ENCODE measurements at places on chromosomes 7 and 10.

DNA sequence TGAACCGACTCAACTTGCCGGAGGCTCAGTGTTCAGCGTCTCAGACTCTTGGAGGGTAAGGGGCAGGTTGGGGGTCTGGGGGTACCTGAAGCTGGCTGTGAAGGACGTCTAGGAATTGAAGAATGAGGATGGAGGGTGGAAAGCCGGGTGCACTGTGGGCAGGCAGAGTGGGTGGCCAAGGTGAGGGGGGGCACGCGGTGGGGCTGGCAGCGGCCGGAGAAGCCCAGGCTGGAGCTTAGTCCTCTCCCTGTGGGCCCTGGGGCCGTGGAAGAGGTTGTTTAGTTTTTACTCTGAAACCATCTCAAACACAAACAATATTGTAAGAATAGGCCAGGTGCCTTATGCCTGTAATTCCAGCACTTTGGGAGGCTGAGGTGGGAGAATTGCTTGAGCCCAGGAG lies 83.4 kb downstream of the UNCX start:
- DNase-seq = no peak

DNA sequence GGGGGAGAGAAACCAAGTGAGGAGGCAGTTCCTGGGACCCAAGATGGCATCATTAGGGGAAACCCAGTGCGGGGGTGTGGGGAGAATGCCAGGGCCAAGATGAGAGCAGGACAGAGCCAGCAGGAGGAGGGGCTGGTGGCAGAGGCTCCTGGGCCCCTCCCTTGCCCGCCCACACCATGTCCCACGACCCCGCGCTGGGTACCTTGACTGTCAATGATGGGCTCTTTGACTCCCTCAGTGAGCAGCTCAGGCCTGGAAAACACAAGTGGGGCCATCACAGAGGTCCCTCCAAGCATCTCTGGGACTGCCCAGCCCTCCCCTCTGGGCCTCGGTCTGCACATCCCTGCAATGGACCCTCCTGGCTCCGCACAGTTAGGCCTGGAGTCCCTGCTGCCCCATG lies 75.4 kb downstream of the RABGEF1 start:
- DNase-seq = no peak

GRCh38 chr7:104126411-104126841 lies 81.4 kb downstream of the ORC5 start:
- peak; percentile 43 for DNase-seq

DNA sequence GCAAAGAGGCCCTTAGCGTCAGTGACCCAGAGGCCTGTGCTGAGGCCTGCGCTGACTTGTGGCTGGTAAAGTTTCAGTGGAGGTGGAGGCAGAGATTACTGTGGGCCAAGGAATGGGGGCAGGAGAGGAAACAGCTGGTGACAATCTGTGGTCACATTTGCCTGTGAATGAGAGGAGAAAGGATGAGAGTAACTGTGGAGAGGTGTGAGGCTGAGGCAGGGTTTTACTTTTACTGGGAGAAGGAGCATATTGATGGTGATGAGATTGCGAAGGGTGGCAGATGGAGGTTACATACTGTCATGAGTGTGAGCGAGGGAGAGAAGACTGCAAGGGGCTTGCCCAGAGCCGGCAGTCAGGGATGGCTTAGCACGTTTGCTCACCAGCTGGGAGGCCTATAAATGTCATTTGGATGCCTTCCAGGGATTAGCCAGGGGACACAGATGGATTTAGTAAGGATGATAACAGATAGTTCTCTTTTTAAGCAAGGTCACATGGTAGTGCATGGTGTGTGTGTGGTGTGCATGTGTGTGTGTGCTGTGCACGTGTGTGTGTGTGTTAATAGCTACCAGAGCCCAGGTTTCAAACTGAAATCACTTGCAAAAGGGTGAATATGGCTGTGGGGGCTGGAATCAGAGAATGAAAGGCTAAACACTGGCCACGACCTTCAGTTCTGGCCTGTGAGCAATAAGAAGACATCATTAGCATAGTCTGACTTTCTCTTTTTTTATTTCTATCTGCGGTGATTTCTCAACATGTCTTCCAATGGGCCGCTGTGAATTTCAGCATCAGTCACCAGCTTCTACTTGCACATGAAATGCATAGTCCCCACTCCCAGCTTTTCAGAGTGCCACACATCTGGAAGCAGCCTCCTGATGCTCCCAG lies 291.5 kb upstream of the ZNF32 start:
- DNase-seq = peak; percentile 17

DNA sequence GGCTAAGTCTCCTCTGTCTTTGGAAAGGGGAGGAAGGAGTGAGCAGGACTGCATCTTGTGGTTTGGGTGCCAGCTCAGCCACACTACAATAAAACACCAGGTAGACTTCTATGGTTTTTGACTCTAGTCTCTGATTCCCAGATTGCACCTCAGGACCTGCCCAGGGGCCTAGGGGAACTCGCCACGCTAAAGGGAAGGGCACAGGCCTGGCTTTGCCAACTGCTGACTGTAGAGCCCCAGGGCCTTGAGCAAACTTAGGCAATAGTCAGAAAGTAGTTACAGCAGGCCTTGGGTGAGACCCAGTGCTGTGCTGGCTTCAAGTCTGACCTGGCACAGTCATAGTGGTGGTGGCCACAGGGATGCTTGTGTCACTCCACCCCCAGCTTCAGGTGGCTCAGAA lies 24.2 kb upstream of the PRR15 start:
- DNase-seq = no peak

DNA sequence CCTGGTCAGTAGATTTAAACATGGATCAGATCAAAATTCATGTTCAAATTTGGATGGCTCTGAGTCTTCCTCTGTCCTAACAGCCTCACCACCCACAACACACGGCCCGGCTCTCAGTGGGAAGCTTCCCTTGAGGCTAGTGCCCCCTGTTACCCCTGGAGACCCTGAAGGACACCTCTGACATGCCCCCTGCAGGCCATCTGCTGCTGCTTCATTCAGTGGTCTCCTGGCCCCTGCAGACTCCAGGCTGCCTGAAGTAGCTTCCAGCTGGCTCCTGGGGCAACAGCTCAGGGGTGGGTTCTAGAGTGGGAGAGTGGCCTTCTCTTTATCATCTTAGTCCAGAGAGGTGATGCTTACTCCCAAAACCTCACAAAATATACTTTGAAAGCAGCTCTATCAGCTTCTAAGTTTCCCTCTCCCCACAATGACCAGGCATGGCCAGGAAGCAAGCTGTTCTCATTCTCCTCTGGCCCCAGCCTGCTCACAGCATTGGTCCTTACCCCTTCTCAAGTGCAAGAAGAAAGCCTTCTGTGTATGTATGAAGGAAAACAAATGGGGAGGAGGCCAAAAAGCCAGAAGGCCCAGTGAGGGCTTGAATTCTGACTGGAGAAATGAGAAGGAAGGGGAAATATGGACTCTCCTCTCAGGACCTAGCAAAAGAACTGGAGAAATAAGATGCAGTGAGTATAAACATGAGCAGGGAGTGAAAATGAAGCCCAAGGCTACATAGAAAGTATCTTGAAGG lies 189.6 kb upstream of the INHBA start:
- no peak for DNase-seq

GRCh38 chr7:5541087-5541992 lies 117.7 kb upstream of the TNRC18 start:
- no peak for DNase-seq

- peak; percentile 20 for DNase-seq
These were observed 6.7 kb upstream of the GRIFIN start for GRCh38 chr7:2482725-2483451.

DNA sequence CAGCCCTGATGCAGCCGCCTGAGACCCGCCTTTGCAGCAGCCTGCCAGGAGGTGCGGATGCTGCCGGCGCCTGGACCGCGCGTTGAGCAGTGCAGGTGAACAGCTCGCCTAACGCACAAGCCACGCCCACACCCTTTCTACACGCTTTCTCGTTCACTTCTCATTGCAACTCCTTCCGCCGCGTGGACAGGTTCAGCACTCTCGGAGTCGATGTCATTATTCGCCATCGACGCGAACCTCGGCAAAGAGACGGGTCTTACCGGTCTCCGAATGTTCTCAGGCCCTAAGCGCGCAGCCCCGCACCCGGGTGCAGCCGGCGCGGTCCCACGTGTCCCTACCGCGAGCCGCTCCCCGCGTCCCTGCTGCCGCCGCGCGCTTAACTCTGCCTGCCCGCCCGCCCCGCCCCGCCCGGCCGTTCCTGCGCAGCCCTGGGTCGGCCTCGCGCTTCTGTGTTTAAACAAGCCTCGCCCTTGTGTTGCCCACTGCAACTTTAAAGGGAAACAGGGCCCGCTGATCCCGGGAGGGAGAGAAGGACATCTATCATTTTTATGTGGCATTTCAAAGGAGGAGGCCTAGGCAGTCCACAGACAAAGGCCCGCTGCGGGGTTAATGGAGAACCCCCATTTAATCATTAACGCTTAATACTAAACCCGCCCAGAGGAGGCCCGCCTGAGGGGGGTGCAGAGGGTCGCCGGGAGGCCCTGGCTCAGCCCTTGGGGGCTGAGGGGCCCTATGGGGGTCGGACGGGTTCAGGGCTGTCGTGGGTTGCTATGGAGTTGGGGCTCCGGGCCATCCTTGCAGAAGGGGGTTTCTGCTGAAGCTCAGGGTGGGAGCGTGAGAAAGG lies 128.5 kb downstream of the WDR11 start:
- peak; percentile 2 for DNase-seq

- no peak for DNase-seq
These were observed 340.2 kb downstream of the SUGCT start for GRCh38 chr7:40474790-40475680.

DNA sequence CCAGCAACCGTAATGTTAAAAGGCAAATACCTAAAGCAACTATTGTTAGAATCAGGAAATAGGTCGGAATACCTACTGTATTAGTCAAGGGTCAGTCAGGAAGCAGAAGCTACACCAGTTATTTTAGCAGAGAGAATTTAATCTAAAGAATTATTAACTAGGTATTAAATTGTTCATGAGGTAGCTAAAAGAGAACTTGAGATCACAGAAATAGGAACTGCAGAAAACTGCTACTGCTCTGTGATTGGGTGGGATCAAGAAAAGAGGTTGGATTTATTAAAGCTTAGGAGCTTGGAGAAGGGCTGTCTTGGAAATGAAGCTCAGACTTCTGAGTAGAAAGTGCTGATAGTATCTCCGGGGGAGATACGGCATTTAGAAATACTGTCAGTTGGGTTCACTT lies 20.0 kb upstream of the ZNF438 start:
- DNase-seq = peak; percentile 71

DNA sequence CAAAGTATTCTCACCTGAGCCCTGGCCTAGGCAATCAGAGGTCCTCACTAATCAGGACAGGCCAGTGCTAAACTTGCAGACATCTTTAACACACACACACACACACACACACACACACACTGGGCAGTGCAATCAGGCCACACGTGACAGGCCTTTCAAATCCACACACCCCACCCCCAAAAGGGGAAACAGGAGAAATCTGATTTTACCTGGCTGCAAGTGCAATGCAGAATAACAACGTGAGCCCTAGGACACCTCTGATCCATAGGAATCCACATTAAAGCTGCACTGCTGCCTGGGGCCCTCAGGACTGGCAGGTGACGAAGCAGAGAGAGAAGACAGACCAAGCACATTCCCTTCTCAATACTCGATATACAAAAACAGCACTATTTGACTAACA lies 218.9 kb downstream of the FAM107B start:
- no peak for DNase-seq

GRCh38 chr7:122352454-122352853 lies 47.9 kb upstream of the FEZF1 start:
- DNase-seq = no peak

- peak; percentile 37 for DNase-seq
These were observed 80.2 kb downstream of the ALOX5 start for GRCh38 chr10:45454262-45454661.

DNA sequence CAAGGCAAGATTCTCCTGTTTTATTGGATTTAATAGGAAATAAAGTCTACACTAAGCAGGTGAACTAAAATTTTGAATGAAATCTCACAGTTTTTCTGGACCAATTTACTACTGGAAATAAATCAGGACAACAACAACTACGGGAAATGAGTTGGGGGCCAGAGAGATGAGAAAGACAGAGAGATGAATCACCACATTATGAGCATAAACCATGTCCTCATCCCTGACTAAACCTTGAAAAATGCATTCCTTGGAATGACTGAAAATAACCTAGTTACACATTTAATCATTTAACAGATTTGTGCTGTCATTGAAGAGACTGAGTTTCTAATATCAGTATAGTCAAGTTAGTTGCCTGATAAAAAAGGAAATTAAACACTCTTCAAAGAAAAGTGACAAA lies 608.4 kb upstream of the KCND2 start:
- DNase-seq = peak; percentile 87

DNA sequence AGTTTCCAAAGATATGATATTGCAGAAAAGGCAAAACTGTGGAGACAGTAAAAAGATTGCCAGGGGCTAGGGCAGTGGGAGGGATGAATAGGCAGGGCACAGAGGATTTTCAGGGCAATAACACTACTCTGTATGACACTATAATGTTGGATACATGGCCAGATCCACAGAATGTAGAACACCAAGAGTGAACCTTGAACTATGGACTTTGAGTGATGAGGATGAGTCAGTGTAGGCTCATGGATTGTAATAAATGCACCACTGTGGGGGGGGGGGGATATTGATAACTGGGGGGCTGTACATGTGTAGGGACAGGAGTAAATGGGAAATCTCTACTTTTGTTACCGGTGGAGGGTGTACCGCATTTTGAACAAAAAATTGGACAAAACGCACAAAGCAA lies 77.4 kb downstream of the ALOX5 start:
- no peak for DNase-seq

DNA sequence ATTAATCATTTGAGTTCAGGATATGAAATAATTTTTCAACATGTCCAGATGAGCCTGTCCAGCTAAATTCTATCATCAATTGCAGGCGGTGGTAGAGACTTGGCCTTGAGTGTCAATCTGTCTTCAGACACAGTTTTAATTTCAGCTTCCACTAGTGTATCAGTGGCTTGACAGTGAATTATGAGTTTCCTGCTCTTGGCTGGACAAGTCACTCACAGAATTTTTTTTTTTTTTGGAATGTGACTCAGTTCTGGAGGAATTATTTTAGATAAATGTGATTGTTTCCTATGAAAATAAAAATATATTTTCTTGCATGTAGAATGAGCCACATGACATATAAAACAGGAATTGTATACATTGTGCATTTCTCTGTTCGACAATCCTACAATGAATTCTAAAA lies 319.9 kb upstream of the AKR1E2 start:
- DNase-seq = no peak

- DNase-seq = no peak
These were observed 75.9 kb downstream of the SVOPL start for GRCh38 chr7:138625084-138625848.

DNA sequence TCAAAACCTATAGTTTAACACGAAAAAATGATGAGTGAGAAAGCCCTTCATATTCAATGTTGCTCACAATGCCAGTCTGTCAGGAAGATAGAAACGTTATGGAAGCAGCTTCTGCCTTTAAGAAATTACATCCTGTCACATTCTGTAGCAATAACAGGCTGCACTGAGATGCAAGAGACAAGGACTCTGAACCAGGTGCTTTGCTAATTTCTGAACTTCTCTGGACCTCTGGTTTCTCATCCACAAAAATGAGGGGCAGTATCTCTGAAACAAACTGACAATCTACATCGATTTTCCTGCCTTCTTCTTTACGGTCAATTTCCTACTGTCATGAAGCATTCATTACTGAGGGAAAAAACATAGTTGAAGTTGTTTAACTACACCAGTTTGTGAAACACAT lies 234.0 kb downstream of the SNX13 start:
- no peak for DNase-seq
